ENCODE measurements at places on chromosomes 1 and 21.
A peak's percentile ranks its signal among the peaks of the same experiment; 100 is the strongest.

DNA sequence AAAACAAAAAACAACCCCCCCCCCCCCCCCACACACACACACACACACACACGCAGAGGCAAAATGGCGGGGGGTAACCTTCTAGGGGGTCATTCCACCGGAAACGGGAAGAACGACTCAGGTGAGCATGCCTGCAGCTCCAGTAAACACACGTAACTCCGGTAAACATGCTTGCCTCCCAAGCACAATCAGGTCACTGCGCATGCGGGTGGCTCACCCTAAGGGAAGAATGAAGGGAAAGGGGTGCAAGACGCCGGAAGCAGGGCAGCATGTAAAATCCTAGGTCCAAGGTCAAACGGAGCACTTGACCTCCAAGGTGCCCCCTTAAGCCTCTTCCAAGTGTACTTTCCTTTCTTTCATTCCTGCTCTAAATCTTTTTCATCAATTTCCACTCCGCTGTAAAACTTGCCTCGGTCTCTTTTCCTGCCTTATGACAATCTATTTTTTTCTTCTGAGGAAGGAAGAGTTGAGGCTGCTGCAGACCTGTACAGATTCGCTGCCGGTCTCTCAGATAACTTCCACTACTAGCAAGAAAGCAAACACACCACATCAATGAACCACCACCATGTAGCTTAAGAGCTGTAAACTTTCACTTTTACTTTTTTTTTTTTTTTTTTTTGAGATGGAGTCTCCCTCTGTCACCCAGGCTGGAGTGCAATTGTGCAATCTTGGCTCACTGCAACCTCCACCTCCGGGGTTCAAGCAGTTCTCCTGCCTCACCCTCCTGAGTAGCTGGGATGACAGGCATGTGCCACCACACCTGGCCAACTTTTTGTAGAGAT is 21.0 kb upstream of the CBR3 start:
- peak; percentile 31 for DNase-seq

GRCh38 chr1:84163123-84163931 is 19.3 kb downstream of the PRKACB start:
- no peak for DNase-seq

- DNase-seq = no peak
Measured at GRCh38 chr1:245310571-245311531, 156.1 kb downstream of the KIF26B start.

GRCh38 chr1:47658161-47658920 is 220.5 kb downstream of the FOXD2 start:
- no peak for DNase-seq

DNA sequence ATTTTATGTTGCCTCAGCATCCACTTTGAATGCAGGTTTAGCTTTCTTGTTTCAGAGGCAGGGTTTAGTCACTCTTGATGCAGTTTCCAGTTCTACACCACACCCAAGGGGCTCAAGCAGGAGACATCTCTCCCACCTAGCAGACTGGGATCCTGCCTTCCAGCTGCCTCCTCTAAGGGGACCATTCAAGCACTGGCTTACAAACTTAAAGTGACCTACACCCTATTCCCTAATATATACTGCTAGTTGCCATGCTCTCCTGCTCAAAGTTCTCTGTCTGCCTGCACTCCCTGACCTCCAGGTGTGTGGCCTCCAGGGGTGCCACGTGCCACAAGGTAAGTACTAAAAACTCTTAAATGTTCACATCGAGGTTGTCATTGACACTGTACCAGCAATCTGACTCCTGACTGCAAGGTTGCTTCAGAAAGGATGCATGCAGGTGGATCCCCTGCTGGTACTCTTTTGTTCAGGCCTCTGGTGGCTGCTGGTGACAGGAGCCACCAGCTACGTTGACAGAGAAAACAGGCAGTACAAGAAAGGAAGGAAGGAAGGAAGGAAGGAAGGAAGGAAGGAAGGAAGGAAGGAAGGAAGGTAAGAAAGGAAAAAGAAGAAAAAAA is 185.9 kb downstream of the COQ8A start:
- no peak for DNase-seq

GRCh38 chr1:212490276-212490675 is 57.6 kb downstream of the NENF start:
- DNase-seq = no peak

DNA sequence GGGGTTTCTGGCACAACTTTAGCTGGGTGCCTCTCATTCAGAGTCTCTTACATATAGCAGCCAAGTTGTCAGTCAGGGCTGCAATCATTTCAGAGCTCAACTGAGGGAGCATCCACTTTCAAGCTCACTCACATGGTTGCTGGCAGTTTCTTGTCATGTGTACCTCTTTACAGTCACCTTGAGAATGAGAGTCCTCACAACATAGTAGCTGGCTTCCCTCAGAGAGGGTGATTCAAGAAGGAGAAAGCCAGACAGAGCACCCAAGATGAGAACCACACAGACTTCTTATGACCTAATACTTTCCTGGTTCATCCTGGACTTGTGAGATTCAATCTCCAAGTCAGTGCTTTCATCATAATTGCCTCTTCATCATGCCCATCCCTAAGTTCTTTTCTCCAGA is 57.2 kb downstream of the DPT start:
- no peak for DNase-seq

GRCh38 chr1:212566522-212567479 is 41.8 kb upstream of the ATF3 start:
- no peak for DNase-seq

DNA sequence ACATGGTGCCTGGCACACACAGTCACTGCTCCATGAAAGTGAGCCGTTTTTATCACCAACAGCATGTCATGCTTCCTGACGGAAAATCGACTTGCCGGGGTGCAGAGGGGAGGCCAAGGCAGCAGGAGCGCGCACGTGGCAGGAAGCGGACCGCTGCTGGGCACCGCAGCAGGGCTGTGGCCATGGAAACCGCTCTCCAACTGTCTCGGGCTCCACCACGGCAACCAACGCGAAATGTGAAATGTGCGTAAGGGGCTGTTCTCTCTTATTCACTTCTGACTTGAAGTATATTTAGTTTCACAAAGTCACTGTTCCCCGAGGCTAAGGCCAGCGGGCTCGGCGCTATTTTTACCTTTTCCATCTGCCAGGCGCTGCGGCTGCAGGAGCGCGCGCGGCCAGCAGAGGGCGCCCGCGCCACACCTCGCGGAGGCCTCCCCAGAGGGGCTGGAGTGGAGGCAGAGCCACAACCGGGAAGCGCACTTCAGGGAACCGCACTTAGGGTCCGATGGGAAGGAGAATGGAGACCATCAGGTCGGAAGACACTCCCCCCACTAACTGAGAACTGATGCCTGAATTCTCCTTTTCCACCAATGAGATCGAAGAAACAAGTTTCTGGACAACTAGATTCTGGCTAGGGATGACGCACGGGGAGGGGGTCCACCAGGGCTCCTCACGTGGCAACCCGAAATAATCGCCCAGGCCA is 19.7 kb downstream of the RCC2 start:
- DNase-seq = peak; percentile 26

DNA sequence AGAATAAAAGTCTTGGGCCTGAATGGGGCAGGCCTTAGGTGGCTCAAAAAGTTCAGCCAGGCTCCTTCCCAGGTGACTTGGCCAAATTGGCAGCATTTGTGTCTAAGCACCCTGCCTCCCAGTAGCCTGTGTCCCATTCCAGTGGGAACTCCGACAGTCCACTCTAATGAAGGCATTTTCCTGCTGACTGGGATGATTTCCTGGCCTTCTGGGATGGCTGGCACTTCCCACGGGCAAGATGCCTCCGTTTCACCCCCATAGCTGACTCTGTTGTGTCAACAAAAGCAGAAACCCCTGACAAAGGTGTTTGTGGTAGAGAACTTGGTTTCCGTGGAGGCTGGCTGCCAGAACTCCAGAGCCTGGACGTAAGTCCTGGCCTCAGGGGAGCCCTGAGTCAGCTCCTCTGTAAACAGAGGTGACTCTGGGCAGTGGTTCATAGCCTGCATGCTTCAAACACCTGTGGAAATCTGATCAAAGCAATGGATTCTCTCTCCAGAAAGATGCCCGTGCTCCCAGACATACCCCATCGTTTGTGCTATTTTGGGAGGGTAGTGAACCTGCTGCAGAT is 36.6 kb downstream of the WNT3A start:
- DNase-seq = no peak

DNA sequence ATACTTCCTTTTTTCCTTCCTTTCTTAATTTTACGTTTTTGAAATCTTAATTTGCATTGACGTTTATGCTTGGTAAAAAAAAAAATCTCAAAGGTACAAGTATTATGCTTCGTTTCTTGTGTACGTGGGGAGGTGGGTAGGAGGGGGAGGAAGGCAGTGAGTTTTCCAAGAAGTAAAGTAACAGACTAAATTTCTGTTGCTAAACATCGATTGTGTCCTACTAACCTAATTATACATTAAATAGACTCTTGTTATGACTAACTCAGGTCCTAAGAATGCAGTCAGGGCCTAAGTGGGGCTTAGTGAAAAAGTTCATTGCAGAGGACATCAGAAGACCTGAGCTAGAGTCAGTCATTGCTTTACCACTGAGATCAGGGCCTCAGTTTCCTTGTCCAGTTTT is 17.5 kb downstream of the NEK7 start:
- DNase-seq = no peak

DNA sequence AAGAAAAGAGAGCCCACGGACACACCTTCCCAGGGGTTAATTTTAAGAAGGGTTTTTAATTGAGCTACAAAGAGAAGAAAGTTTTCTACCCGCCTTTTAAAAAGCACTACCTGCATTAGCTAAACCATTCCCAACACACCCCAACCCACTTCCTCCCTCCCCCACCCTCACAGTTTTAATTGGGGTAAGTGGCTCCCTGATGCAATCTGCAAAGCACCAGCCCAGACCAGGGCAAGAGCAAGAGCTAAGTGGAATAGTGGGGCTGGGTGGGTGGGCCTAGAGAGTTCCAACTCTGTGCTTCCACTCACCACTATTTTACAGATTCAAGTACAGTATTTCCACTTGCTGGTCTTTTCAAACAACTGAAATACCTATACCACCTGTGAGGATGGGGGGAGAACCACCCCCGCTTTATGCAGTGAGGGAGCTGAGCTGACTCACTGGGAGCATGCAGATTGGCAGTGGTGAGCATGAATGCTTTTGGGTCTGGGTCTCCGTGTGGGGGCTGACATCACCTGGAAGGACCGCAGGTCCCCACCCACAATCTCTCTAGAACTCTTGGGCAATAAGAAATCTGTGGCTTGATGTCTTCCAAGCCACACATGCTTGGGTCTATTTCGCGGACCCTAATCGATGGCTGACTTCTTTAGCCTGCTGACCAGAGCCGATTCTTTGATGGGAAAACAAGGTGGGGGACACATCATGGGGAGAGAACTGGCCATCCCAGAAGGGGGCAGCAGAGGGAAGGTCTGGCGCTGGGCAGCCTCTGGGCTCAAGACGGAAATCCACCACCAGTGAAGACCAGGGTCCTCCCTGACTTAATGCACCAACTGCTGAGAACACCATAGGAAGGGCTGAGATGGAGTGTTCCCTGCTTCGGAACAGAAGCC is 95.5 kb downstream of the SSBP3 start:
- no peak for DNase-seq

GRCh38 chr1:227731241-227731677 is 3.8 kb downstream of the JMJD4 start:
- no peak for DNase-seq

- DNase-seq = no peak
Measured at GRCh38 chr1:21608798-21609197, 60.4 kb downstream of the RAP1GAP start.

DNA sequence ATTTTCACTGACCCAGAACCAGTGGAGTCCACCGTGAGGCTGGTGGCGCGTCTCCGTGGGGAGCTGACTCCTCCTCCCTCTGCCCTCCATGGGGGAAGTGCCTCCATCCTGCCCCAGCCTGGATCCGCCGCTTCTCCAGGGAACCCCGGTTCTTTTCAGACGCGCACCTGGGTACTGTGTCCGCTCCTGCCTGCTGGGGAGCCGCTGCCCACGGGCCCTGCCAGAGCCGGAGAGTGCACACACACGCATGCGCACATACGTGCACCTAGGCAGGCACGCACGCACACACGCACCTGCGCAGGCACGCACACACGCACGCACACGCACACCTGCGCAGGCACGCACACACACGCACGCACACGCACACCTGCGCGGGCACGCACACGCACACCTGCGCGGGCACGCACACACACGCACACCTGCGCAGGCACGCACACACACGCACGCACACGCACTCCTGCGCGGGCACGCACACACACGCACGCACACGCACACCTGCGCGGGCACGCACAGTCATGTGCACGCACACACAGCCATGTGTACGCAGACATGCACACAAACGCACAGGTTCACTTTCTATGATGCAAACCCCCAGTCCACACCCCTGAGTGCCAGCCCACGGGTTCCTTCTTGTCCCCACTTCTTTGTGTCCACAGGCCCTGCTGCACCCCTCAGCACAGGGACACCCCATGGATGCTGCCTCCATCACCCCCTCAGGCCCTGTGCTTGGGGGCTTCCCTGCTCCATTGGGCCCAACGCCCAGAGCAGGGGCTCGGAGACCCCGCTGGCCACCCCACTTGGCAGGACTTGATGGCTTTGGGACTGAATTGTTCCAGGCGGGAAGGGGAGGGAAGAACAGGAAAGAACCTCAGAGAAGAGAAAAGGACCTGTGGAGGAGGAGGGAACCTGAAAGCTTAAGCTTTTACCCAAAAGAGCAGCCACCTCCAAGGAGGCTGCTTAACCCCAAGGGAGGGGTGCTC is 42.7 kb downstream of the MORN1 start:
- no peak for DNase-seq

DNA sequence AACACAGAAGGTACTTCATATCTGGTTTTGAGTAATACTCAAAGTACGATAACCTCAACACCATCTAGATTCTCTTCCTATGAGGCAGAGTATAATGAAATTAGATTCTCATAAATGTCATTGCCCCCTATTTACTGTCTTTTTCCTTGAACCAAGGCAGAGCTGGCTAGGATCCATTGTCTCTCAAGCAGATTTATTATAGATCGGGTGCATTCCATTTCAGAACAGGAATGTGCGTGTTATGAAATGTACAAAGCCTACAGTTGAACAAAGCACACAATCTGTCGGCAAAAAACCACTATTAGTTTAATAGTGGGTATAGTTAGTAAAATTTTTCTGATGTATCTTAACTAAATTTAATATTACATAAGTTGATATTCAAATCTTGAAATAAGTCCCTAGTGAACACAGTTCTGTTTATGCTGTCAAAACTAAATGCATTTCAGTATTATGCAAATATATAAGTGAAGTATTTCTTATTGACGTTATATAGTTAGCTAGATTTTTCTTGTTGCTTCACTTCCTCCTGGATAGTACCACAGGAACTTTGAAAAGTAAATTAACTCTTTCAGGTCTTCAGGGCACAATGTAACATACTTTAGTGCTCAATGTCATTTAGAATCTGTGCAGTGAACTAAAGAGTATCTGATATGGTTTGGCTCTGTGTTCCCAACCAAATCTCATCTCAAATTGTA is 92.1 kb downstream of the DDAH1 start:
- DNase-seq = no peak

- no peak for DNase-seq
Measured at GRCh38 chr1:234980645-234981396, 147.8 kb downstream of the TOMM20 start.

DNA sequence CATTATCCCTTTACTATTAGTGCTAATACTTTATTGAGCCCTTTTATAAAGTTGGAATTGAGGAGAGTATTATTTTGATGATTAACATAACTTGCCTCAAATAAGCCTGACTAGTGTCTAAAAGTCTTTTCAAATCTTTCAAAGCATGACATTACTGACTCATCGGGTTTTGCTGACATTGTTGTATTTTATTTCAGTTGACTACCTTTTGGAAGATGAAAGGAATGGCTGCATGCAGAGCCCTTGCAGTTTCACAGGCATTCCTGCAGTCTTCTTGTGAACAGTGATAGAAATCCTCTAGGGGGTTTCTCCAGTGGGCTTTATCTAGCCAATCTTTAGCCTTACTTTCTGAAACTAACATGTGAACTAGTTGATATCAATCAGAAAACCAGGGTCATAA is 43.0 kb upstream of the TMEM61 start:
- no peak for DNase-seq
